ENCODE measurements at places on chromosomes 13 and 19.
A peak's percentile ranks its signal among the peaks of the same experiment; 100 is the strongest.

DNA sequence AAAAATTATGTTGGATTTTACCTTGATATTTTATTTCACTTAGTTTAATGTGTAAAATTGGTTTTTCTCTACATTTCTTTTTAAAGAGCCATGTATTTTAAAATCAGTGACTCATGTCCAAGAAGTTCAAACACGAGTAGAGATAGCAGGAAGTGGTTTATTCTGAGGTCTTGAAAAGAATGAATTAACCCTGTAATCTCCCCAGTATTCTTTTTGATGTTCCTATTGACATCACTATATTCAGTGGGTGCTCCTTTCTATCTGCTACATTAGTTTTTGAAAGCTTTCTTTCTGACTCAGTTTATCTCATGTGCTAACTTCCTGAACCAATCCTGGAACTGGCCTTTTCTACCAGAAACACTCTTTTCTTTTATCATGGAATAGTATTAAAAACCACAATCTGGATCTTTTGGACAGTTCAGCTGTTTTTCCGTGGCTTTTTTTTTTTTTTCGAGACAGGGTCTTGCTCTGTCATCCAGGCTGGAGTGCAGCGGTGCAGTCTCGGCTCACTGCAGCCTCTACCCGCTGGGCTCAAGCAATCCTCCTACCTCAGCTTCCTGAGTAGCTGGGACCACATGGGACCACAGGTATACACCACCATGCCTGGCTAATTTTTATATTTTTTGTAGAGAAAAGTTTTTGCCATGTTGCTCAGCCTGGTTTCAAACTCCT, 114.9 kb downstream of the PCCA start:
- no peak overlapping the region for H3K4me3 ChIP-seq
- H3K36me3 ChIP-seq, result no peaks in the 10 kb centered on the region
- no peak overlapping the region for H3K27ac ChIP-seq
- H3K27me3 ChIP-seq, result no peaks in the 10 kb centered on the region
- peaks cover 11% of the 10 kb centered on the region for H3K4me1 ChIP-seq
- DNase-seq, result no peak

DNA sequence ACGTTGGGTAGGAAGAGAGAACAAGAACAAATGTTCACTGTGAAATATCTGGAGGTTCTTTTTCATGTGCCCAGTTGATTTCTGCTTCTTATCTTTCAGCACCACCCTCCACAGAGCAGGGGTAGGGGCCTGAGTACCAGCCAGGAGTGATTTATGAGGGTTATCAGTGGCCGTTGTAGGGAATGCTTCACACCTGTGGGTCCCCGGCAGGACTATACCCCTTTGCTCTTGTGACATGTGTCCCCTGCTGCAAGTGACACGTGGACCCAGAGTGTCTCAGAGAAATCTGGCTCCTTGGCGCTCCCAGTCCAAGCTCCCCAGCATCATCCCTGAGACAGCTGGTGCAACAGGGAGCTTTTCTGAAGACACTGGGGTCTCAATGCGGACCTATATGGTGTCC, 29.7 kb downstream of the SIAH3 start:
- H3K36me3 ChIP-seq, result no peaks in the 10 kb centered on the region
- H3K4me1 ChIP-seq, result peaks cover 3% of the 10 kb centered on the region
- H3K4me3 ChIP-seq, result no peak overlapping the region
- DNase-seq, result no peak

GRCh38 chr19:52739576-52739975, 4.7 kb upstream of the ZNF611 start:
- no peak for DNase-seq
- no peaks in the 10 kb centered on the region for H3K36me3 ChIP-seq
- no peaks in the 10 kb centered on the region for H3K27me3 ChIP-seq
- no peak overlapping the region for H3K27ac ChIP-seq

- peaks cover 7% of the 10 kb centered on the region for H3K4me1 ChIP-seq
- peaks cover 57% of the 10 kb centered on the region for H3K36me3 ChIP-seq
- no peak overlapping the region for H3K4me3 ChIP-seq
These were observed 12.2 kb downstream of the ZNF296 start for GRCh38 chr19:45063851-45064801.

DNA sequence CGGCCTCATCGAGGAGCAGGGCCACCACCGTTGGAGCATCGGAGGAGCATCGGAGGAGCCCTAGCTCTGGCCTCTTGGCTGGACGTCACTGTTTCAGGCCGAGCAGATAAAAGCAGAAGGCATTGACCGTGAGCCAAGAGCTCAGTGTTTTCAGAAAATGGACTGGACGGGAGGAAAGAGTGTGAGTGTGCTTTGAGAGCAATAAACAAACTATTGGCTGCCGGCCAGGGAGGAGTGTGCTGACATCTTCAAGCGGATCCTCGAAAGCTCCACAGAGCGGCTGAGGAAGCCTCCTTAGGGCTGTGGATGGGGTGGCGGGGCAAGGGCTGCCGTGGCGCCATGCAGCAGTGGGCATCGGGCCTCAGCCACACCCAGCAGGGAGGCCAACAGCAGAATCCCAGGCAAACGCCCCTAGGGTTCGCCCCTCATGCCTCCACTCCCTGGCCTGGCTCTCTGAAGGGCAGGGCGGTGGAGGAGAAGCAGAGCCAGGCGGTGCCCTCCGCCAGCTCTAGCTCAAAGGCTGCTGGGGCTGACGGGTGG, 41.8 kb downstream of the IRS2 start:
- no peak for DNase-seq
- peaks cover 8% of the 10 kb centered on the region for H3K4me1 ChIP-seq
- H3K27ac ChIP-seq, result no peak overlapping the region
- no peak overlapping the region for H3K4me3 ChIP-seq
- no peaks in the 10 kb centered on the region for H3K27me3 ChIP-seq

DNA sequence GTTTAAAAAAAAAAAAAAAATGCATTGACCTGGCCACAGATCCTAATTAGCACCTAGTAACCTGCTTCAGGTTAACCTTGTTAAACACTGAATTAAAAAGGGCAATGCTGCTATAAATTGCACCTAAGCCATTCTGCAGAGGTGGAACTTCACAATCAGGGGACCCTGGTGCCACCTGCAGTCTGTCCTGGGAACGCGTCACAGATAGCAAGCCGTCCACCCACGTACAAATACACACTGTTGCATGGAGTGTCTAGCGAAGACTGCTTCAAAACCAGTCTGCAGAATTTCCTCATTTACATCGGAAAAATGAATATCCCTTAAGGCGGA, 169.3 kb downstream of the COL4A1 start:
- no peaks in the 10 kb centered on the region for H3K27me3 ChIP-seq
- no peak for DNase-seq
- H3K27ac ChIP-seq, result peak overlapping the region; percentile 50
- no peaks in the 10 kb centered on the region for H3K36me3 ChIP-seq

- DNase-seq, result no peak
- H3K36me3 ChIP-seq, result no peaks in the 10 kb centered on the region
- no peaks in the 10 kb centered on the region for H3K4me1 ChIP-seq
- no peak overlapping the region for H3K27ac ChIP-seq
These were observed 334.6 kb downstream of the MYO16 start for GRCh38 chr13:108963846-108964600.

GRCh38 chr19:31910224-31910623, 435.2 kb upstream of the ZNF507 start:
- DNase-seq, result no peak
- no peak overlapping the region for H3K27ac ChIP-seq
- H3K36me3 ChIP-seq, result no peaks in the 10 kb centered on the region
- no peak overlapping the region for H3K4me3 ChIP-seq

- no peak overlapping the region for H3K27ac ChIP-seq
- H3K27me3 ChIP-seq, result no peaks in the 10 kb centered on the region
- DNase-seq, result no peak
- no peaks in the 10 kb centered on the region for H3K36me3 ChIP-seq
- H3K4me3 ChIP-seq, result no peak overlapping the region
- peaks cover 22% of the 10 kb centered on the region for H3K4me1 ChIP-seq
These were observed 441.1 kb downstream of the FGF9 start for GRCh38 chr13:22111961-22112360.

DNA sequence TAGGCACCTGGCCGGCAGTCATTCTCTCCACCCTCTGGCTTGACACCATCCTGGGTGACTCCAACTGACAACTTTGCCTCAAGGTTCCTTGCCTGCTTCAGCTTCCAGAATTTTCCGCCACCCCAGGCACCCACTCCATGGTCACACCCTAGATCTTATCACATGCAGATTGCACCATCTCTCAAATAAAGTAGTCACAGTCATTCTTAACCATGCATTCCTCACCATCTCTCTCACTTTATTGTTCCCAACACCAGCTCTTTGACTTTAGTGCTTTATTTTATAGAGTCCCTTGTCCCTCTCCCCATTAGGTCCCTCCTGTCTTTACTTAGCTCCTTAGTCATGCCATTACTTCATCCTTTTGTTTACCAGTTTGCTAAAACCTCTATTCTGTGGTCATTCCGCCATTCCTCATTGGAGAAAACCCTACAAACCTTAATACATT, 351.7 kb downstream of the SPRY2 start:
- H3K4me3 ChIP-seq, result no peak overlapping the region
- H3K27me3 ChIP-seq, result no peaks in the 10 kb centered on the region
- no peaks in the 10 kb centered on the region for H3K36me3 ChIP-seq
- H3K27ac ChIP-seq, result no peak overlapping the region

DNA sequence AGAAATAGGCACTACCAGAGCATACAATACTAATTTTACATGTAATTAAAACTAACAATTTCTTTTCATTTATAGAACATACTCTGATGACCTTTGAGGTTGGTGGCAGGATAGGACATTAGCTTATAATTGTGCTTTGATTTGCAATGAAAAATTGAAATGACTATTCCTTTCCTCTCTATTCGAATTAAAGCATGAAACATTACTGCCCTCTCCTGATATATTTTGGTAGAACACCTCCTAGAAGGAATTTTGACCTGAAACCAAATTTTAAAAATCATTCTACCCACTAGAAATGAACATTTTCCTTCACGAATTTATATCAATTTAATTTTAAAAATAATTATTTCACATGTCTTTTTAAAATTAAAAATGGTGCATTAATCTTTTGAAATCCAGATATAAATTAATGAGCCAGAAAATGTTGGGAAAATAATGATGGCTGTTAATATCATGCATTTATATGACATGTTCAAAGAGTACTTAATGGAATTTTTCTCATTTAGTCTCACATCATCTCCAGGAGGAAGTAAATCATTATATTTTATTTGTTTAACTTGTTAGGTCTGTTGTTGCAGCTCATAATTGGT, 556.3 kb upstream of the ARGLU1 start:
- no peak overlapping the region for H3K4me3 ChIP-seq
- no peaks in the 10 kb centered on the region for H3K36me3 ChIP-seq
- H3K4me1 ChIP-seq, result no peaks in the 10 kb centered on the region
- no peak for DNase-seq
- H3K27me3 ChIP-seq, result no peaks in the 10 kb centered on the region

GRCh38 chr19:48573163-48573505, 21.2 kb downstream of the SULT2B1 start:
- no peak for DNase-seq
- H3K36me3 ChIP-seq, result no peaks in the 10 kb centered on the region
- H3K27ac ChIP-seq, result no peak overlapping the region
- H3K4me3 ChIP-seq, result no peak overlapping the region

GRCh38 chr13:98509271-98510155, 67.4 kb downstream of the STK24 start:
- peak overlapping the region; percentile 77 for H3K27ac ChIP-seq
- DNase-seq, result peak; percentile 54

DNA sequence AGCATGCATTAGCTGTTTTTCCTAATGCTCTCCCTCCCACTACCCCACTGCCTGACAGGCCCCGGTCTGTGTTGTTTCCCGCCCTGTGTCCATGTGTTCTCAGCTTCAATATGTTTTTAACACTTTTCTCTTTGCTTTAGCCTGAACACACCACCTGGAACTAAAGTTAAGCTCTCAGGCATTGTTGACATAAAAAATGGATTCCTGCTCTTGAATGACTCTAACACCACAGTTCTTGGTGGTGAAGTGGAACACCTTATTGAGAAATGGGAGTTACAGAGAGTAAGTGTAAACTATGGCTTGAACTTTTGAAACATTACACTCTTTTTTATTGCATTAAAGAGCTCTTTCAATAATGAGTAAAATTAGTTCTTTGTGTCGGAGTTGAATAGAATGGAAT, 70.1 kb downstream of the TDRD3 start:
- no peak for DNase-seq
- no peaks in the 10 kb centered on the region for H3K27me3 ChIP-seq
- H3K36me3 ChIP-seq, result peaks cover 5% of the 10 kb centered on the region

DNA sequence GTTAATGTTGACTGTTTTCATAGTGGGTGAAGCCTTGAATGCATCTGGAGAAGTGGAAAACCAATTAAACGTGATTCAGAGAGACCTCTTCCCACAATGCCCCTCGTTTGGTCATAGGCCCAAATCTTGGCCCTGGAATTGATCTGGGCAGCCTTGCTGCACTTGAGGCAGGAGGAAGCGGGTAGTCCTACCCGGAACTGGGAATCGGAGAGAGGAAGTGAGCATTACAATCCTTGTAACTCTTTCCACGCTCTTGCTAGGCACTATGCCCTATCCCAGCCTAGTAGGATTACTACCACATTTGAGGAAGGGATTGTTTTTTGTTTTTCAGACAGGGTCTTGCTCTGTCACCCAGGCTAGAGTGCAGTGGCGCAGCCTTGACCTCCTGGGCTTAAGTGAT, 3.6 kb downstream of the KCNK6 start:
- no peak overlapping the region for H3K27ac ChIP-seq
- DNase-seq, result no peak
- H3K4me1 ChIP-seq, result peaks cover 26% of the 10 kb centered on the region
- peaks cover 4% of the 10 kb centered on the region for H3K36me3 ChIP-seq
- H3K27me3 ChIP-seq, result no peaks in the 10 kb centered on the region

- H3K4me3 ChIP-seq, result no peak overlapping the region
- no peak overlapping the region for H3K27ac ChIP-seq
- DNase-seq, result no peak
- H3K27me3 ChIP-seq, result no peaks in the 10 kb centered on the region
- H3K4me1 ChIP-seq, result no peaks in the 10 kb centered on the region
These were observed 9.4 kb upstream of the PGLYRP2 start for GRCh38 chr19:15488489-15489226.

DNA sequence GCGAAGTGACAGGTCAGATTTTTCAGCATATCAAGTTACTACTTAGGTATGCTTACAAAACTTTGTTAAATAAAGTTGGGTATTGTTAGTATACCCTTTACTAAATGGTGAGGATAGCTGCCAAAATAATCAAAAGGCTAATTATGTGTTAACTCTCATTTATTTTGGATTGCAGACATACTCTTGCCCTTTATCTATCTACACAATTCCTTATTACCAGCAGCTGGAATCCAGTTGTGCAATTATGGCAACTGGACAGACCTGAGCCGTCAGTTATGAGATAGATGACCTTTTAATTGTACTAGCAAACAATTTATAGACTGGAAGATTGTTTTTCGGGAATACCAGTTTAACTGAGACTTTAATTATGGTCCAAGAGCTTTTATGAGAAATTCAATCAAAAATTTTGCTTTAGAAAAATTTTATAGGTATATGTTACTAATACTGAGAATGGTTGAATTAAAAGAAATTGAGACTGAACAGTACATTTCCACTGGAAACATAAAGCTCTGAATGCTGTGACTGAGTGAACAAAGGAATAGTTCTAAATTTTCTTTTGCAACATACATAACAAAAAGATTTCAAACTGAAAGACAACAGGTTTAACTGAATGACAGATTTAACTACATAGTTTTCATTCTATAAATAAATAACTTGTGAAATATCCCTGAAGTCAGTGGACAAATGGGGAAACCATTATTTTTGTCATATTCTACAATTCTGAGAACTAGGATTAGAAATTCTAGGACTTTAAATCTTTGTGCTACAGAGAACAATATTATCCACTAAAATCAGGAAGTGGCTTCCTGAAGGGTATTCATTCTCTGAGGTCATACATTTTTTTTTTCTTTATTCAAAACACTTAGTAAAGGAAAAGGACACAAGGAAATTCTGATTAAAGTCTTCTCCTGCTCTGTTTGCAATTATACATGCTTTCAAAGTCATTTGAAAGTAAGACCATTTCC, 97.4 kb downstream of the ZC3H13 start:
- peaks cover 45% of the 10 kb centered on the region for H3K36me3 ChIP-seq
- H3K4me3 ChIP-seq, result no peak overlapping the region
- H3K27me3 ChIP-seq, result no peaks in the 10 kb centered on the region
